ENCODE measurements at places on chromosomes 2 and 18.

GRCh38 chr18:51498085-51498855 is 300.8 kb upstream of the MEX3C start:
- no peak for DNase-seq

- DNase-seq, result no peak
These were observed 7.7 kb downstream of the SLC4A3 start for GRCh38 chr2:219634951-219635751.

- DNase-seq, result no peak
These were observed 174.2 kb upstream of the TMEM200C start for GRCh38 chr18:6069539-6069938.

DNA sequence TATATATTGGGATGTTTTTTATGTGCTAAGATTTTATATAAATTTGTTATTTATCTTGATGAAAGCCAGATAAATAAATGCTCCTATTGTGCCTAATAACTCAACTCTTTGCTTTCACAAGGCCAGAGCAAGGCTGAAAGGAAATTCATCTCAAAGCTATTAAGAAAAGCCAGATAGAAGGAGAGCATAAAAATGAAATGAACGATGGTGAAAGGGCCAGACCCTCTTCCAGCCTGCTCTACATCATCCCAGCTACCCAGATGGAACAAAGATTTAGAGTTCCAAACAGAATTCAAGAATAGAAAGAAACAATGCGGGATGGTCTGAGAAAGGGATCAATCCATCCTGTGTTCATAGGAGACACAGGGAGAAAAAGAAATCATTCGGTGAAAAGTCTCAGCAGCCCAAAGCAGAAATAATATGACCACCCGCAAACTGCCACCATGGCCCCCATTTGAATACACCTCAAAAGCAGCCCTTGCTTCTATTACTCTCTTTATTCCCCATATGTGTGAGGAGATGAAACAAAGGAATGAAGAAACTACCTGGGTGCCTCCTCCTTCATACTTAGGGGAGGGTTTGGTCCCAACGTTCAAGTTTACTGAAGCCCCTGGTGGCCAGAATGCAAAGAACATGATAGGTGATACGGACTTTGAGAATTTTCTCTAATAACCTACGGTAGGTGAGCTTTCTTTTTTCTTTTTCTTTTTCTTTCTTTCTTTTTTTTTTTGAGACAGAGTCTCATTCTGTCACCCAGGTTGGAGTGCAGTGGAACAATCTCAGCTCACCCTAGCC is 110.1 kb upstream of the FBXO11 start:
- no peak for DNase-seq

- no peak for DNase-seq
These were observed 6.2 kb downstream of the DBI start for GRCh38 chr2:119372778-119373568.

Measured in mesenchymal stem cell (in vitro differentiated cells and primary cell).